NCI-H2029 treated with DMSO at 0.1 percent for 48 hours (cell line): ENCODE measurements at places on chromosomes 16 and 17.
A peak's percentile ranks its signal among the peaks of the same experiment; 100 is the strongest.

DNA sequence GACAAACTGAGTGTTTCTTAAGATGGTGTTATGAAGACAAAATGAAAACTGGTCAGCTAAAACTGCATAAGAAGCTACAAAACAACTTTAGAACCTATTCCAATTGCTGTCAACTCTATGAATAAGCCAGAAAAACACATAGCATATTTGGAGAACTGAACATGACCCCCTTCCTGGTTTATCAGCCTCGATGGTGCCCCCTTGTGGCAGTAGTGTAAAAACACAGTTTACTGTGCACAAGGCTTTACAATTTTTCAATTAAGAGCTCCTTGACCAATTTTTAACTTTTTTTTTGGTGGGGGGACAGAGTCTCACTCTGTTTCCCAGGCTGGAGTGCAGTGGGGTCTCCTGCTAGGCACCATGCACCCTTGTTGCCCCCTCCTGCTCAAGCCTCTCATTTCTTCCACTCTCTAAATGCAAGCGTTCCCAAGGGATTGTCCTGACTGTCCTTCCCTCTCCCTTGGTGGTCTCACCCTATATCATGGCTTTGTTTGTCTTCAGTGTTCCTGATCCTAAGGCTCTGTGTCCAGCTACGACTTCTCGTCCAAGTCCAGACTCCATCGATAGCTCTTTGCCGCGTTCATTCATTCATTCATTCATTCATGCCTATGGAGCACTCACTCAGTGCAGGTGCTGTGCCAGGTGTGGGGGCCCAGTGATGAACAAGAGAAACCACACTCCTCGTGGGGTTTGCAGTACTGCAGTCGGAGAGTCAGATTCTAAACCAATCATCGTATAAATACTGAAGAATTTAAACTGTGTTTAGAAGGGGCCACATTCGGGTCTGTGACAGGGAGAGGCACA, 7.5 kb downstream of the EIF1 start:
- peak; percentile 56 for DNase-seq

DNA sequence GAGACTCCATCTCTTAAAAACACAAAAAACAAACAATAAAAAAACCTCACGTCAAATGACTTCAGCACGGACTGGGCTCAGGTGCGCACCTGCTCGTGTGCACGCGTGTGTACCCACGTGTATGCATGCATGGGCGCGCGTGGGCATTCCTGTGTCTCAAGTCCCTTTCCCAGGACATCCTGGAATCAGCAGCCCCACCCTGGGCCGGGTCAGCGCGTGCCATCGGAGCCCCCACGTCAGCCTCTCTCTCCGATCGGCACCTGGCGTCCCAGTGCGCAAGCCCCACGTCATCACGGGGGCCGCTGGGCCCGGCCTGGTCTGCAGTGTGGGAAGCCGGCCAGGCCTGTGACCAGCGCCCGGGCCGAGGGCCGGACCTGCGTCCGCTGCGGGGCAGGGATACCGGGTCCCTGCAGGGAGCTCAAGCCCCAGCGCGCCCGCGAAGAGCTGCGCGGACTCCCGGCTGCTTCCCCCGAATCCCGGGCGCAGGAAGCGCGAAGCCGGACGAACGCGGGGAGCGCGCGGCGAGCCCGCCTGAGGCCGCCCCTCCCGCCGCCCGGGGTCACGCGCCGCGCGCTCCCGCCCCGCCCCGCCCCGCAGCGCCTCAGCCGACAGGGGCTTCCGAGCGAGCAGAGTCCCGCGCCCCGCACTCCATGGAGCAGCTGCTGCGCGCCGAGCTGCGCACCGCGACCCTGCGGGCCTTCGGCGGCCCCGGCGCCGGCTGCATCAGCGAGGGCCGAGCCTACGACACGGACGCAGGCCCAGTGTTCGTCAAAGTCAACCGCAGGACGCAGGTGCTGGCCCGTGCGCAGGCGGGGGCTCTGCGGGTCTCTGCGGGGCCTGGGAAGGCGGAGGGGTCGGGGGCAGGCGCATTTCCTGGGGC, at the start of gene FN3K:
Gene FN3K (plus strand): TSS at position 629 of the 880 bp plus-strand sequence. CDS start 22 bp downstream, at position 651.
- DNase-seq, result no peak

- DNase-seq, result peak; percentile 86
Measured at GRCh38 chr17:73757420-73757819, 113.2 kb upstream of the SDK2 start.

- no peak for DNase-seq
Measured at GRCh38 chr16:88636488-88637265, 1.7 kb upstream of the IL17C start.

- DNase-seq, result no peak
Measured at GRCh38 chr16:82108100-82108499, 61.9 kb downstream of the MPHOSPH6 start.

GRCh38 chr16:35797811-35798210, 2338.4 kb downstream of the TP53TG3F start:
- peak; percentile 3 for DNase-seq

DNA sequence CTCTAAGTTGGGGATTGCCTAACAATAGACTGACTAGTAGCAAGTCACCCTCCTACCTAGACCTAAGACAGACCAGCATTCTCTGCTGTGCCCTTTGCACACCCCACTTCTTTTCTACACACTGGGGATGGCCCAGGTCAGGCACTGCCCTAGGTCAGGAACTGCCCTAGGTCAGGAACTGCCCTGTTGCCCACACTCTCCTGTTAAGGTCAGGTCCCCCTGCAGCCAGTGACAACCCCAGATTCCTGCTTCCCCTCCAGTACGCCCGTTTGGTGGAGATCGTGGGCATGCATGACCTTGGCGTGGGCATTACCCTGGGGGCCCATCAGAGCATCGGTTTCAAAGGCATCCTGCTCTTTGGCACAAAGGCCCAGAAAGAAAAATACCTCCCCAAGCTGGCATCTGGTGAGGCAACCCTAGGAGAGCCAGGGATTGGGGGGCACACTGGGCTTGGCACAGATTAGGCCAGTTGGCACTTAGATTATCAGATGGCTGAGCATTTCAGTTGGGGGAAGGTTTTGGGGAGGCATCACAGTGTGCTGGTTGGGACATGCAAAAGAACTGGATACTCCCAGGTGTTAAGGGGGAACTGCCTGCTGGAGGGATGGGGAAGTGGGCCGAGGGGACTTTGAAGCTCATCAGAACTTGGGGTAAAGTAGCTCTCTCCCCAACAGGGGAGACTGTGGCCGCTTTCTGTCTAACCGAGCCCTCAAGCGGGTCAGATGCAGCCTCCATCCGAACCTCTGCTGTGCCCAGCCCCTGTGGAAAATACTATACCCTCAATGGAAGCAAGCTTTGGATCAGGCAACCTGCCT, 1.7 kb downstream of the ACADVL start:
- no peak for DNase-seq

DNA sequence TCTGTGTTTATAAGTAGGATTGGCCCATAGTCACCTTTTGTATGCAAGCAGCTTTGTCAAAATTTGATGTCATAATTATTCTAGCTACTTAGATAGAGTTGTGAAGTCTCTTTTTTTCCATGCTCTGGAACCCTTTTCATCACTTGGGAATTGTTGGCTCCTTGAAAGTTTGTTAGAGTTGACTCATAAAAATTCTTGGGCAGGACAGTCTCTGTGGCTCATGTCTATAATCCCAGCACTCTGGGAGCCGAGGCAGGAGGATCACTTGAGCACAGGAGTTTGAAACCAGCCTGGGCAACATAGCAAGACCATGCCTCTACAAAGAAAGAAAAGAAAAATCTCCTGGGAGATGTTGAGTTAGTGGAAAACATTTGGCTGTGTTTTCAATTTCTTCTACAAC, 45.7 kb upstream of the MRC2 start:
- DNase-seq, result no peak

GRCh38 chr16:56300891-56301850, 109.9 kb downstream of the GNAO1 start:
- DNase-seq, result no peak
